ENCODE measurements at places on chromosomes 7 and 10.

DNA sequence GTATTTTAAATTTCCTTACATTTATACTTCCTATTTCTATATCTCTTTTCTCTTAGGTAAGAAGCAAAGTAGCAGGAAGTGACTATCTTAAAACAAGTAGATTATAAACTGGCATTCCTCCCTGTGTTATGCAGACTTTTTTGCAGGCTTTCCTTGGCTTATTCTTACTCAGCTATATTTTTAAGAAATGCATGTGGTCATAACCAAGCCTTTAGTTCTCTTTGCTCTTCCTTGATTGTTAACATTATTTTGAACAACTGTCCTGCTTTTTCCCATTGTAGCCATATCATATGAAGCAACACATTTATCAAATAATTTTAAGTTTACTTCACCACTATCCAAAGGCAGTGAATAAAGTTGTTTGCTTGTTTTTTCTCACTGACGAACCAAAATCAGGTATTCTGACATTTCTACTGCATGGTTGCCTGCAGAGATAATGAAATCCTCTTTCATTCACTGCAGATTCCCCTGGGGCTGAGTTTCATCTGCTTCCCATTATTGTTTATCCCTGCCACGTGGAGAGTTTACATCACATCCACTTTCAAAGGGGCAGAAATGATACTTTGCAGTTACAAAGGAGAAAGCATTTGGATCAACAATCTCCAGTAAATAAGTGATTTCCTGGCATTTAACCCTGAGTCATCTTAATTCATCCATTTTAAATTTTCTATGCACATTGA is 389.9 kb upstream of the SEMA3C start:
- DNase-seq: peak; percentile 16

DNA sequence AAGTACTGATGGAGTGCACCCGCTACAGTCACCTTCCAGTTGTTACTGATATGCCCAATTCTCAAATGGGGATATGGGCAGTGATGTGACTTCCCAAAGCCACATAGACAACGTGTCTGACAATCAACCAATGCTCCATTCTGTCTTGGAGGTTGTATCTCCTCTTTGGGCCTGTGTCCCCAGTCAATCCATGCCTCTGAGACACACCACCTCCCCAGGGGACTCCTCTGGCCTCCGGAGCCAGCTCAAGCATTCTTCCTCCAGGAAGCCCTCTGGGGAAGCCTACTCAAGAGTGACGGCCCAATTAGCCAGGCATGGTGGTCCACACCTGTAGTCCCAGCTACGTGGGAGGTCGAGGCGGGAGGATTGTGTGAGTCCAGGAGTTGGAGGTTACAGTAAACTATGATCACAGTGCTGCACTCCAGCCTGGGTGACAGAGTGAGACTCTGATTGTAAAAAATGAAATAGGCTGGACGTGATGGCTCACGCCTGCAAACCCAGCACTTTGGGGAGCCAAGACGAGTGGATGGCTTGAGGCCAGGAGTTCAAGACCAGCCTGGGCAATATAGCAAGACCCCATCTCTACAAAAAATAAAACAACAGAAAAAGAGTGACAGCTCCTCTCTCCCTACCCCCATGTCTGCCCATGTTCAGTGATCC is 99.5 kb upstream of the TNRC18 start:
- DNase-seq: peak; percentile 27

GRCh38 chr7:117675497-117676435 is 195.9 kb downstream of the CFTR start:
- peak; percentile 17 for DNase-seq

DNA sequence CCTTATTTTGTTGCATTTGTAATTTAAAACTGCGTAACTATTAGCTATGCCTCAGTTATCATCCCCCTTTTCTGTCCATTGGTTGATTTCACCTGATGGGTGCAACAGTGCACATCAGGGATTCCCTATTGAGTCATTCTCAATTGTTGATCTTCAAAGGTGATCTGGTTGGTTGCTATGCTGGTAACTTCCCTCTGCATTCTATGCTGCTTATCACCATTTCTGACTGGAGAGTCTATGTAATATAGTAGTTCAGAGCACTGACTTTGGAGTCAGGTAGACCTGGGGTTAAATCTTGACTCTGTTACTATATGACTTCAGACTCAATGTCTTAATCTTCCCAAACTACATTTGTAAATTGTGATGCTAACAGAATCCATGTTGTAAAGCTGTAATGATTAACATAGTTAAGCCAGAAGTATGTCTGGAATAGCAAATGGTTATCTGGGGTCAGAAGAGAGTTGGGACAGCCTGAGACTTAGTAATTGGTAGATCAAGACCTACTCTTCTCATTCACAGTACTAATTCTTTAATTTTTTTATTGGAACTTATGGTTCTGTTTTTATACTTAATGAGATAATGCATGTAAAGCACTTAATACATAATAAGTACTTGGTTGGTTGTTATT is 38.1 kb downstream of the EXOC6 start:
- DNase-seq: no peak

- no peak for DNase-seq
Observed at GRCh38 chr10:118551535-118552100, 43.8 kb downstream of the PRLHR start.

DNA sequence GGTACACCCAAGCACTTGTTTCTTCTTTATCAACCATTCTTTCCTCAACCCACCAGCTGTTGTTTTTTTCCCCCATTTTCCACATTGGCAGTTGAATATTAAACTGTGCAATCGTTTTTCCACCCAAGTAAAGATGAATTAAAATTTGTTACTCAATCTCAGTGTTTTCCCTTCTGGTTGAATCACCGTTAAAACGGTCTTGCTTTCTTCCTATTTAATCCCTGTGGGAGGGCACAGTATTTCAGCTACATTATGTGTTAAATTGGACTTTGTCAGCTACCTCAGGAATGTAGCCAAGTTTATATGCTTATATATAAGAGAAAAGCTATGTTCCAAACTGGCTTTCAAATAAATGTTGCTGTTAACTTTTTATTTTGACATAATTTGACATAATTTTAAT is 19.9 kb downstream of the SLC35G1 start:
- DNase-seq: no peak

GRCh38 chr7:66185680-66186187 is 19.4 kb upstream of the TPST1 start:
- no peak for DNase-seq

DNA sequence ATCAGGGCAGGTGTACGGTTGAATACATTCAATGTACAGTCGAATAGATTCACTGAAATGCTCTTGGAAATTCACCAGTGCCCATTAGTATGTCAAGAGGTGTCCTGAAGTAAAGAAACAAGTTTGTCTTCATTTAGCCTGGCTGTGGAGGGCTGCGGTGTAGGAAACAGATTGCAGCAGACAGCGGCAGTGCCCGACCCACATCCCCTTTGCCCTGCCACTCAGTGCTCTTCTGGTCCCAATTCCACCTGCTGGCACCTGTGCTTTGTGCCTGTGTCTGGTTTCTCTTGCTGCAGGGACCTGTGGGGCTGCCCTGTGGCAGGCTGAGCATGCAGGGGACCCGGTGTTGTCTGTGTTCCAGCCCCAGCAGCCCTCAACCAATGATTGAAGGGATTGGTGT is 183.7 kb downstream of the RPS24 start:
- no peak for DNase-seq

DNA sequence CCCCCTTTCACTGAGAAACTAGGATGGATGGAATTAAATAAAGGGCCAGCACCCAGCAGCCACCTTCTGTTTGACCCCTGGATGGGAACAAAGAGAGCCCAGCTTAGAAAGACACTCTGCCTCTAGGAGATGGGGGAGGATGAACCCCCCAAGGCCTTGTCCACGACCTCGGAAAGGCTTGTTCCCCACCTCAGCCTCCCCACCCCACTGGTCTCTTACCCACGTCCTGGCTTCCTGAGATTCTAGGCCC is 9.7 kb downstream of the ITPRIP start:
- no peak for DNase-seq

GRCh38 chr10:1241973-1242935 is 186.1 kb downstream of the WDR37 start:
- DNase-seq: no peak

- no peak for DNase-seq
Observed at GRCh38 chr10:31756729-31757110, 171.9 kb downstream of the ARHGAP12 start.

DNA sequence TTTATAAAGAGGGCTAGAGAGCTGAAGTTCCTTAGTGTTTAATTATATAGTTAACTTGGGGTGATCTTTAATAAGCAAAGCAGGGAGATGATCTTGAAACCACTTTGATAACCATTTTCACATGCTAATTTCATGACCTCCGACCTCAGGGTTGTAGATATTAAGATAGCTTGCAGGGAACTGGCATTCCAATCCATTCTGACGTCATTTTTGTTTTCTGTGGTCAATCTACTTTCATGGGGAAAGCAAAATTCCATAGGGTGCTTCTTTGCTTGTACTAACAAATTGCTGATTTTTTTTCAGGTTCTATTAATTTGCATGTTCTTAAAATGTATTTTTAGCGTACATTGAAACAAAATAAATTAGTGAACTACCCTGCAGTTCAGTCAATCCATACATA is 139.3 kb downstream of the CDCA7L start:
- DNase-seq: no peak

GRCh38 chr7:66720561-66720960 is 20.0 kb upstream of the RABGEF1 start:
- DNase-seq: no peak

Data from neural progenitor cell (in vitro differentiated cells).